ENCODE measurements at places on chromosomes 7 and 10.

DNA sequence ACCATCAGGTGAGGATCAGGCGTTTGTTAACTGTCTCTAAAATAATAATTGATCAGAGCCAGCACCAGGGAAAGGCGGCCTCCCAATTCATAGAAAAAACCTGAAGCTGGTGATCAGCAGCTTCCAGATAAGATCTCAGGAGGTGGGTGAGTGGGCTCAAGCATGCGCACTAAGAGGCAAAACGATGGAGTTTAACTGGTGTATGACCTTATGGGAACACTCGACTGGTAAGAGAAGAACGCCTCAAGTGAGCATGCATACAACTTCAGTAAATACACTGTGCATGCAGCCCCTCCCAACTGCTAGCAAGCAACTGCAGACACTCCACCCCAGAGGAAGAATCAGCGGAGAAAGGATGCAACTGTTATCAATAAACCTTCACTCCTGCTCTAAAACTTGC lies 18.1 kb downstream of the RAPGEF5 start:
- no peak for DNase-seq

- DNase-seq, result no peak
Observed at GRCh38 chr7:136293272-136293671, 316.1 kb upstream of the MTPN start.

DNA sequence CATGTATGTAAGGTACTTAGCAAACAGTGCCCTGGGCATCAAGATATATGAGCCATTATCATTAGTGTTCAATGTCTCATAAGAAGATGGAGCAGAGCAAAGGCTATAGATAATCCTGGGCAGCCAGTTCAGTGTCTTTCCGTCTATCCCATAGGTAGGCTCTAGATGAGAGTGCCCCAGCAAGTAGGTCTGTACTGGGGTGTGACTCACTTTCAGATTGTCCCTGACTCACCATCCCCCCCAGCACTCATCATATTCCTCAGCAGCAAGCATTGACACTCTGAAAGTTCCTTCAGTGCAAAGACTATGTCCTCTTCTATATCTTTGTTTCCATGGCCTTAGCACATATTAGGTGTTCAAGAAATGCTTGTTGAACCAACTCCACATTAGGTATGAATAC lies 20.0 kb upstream of the FAM204A start:
- DNase-seq, result no peak

DNA sequence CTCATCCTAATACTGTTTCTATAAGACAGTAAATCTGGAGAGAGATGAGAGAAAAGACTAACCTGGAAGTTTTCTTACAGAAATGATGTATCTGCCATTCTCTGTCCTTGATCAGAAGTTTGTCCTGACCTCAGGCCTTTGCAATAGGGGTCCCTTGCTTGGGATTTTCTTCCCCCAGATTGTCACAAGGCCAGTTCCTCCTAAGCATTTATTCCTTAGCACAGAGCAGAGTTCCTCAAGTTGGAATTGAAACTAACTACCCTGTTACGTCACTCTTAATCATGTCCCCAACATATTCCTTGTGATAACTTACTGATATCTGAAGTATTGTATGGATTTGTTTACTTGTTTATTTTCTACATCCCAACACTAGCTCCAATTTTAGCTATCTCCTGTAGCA lies 202.1 kb downstream of the COBL start:
- DNase-seq, result no peak

GRCh38 chr7:28536259-28536658 lies 123.9 kb downstream of the CREB5 start:
- no peak for DNase-seq

DNA sequence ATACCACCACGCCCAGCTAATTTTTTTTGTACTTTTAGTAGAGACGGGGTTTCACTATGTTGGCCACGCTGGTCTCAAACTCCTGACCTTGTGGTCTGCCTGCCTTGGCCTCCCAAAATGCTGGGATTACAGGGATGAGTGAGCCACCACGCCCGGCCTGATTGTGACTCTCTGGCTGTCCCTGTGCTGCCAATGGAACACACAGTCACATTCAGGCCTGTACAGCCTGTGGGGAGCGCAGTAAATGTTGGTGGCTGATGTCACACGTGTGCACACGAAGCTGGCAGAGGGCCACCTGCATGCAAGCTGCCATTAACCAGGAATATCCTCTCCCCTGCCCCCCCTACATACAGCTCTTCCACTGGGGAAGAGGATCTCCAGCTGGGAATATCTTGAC lies 22.1 kb downstream of the POLL start:
- no peak for DNase-seq

DNA sequence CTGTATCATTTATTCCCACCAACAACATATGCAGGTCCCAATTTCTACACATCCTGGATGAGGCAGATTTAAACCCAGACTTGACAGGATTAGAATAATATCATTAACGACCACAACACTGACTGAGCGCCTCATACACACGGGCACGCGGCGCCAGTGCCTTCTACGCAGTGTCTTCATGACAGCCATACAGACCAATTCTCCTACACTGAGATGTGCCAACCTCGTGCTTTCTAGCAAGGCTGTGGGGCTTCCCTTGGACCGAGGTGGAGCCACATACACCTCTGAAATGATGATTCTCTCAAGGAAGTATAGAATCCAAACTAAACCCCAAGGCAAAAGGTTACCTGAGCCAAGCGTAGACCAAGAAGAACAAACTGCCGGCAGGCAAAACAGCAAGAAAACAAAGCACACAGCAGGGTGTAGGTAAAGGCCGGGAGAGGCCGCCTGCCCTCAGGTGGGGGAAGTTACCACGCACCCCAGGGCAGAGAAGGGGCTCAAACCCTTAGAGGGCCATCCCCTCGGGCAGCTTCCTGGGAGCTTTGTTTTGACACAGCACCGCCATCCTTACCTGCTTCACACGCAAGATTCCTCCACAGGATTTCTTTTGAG lies 75.8 kb downstream of the DLG5 start:
- DNase-seq, result no peak

DNA sequence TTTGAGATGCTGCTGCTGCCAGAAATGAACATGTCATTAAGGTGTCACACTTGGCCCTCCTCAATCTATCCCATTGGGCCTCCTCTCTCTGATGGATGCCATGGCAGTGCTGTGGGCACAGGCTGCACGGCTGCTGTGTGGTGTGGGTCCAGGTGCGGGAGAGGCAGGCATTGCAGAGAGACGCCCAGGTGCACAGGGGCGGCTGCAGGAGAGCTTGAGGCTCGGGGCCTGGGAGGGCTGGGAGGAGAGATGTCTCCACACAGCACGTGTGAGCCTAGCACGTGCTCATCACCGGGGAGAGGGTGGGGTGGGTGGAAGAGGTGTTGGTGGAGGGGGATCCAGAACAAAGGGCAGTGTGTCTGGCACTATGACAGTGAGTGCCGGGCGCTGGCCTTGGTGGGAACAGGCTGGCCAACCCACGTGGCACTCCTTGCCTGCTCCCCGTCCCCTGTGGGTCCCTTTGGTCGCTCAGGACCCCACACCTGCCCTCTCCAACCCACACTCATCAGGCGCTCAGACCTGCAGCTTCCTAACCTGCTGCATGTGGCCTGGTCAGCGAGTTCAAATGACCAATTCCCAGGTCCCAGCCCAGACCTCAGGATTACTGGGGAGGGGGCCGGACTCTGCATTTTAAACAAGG lies 39.9 kb upstream of the BNIP3 start:
- DNase-seq, result no peak

- DNase-seq, result no peak
Observed at GRCh38 chr10:29955329-29955935, 104.0 kb downstream of the JCAD start.

- DNase-seq, result no peak
Observed at GRCh38 chr10:71923138-71923692, 41.0 kb upstream of the CHST3 start.

GRCh38 chr10:62196528-62196927 lies 72.1 kb downstream of the RTKN2 start:
- DNase-seq, result no peak

- DNase-seq, result no peak
Observed at GRCh38 chr10:96041146-96041545, 2.2 kb upstream of the CCNJ start.

GRCh38 chr7:37337522-37337921 lies 111.1 kb downstream of the ELMO1 start:
- no peak for DNase-seq

- no peak for DNase-seq
Observed at GRCh38 chr10:122280156-122280555, 9.1 kb downstream of the BTBD16 start.

DNA sequence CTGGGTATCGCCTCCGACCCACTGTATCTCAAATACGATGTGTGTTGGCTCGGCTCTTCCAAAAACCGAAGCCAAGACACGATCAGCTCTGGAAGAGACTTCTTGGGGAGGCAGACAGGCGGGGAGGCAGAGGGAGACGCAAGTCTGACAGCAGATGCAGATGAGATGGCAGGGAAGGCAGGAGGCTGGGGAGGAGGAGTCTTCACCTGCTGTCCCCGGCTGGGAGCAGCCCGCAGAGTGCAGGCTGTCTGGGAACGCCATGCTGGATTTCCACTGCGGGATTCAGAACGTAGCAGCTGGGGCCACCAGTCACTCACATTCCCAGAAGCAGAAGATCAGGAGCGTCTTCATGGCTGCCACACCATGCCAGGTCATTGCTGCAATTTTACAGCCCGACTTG lies 29.4 kb downstream of the CTBP2 start:
- no peak for DNase-seq

GRCh38 chr10:99369551-99369950 lies 40.4 kb downstream of the CNNM1 start:
- no peak for DNase-seq

DNA sequence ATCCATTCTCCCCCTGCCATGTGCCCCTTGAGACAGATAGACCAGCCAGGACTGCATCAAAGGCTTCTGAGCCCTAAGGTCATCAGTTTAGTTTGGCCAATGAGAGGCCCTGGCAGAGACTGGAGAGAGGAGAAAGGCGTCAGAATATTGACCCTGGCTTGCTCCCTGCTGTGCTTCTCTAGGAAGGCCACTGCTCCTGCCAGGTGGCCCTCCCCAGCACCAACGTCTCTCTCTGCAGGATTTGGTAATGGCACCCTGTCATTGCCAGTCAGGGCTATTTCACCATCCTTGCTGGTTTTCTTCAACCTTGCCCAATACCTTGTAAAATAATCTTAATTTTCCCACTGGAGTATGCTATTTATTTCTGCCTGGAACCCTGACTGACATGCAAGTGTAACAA lies 38.8 kb upstream of the ZRANB1 start:
- DNase-seq, result no peak

DNA sequence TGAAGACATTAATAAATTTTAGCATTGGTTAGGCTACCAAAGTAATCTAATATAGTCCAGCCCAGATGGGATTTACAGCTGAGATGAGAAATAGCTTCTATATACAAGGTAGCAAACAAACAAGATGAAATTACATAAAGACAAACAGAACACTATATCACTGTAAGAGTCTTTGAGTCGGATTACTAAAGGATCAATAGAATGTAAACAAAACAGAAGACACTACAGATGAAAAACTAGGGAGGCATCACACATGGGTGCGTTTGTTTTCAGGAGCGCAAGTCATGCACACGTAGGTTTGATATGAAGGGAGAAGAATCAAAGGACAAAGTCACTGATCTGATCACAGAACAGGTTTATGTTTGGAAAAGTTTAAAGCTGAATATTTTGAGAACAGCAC lies 26.5 kb downstream of the MPP7 start:
- no peak for DNase-seq

DNA sequence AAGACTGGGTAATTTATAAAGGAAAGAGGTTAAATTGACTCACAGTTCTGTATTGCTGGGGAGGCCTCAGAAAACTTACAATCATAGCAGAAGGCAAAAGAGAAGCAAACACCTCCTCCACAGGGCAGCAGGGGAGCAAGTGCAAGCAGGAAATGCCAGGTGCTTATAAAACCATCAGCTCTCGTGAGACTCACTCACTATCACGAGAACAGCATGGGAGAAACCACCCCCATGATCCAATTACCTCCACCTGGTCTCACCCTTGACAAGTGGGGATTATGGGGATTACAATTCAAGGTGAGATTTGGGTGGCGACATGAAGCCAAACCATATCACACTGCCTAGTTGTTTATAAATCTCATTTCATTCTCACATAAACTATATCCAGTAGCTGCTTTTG lies 28.0 kb upstream of the CPN1 start:
- DNase-seq, result no peak

- no peak for DNase-seq
Observed at GRCh38 chr7:21617916-21618390, 75.1 kb downstream of the DNAH11 start.

- DNase-seq, result no peak
Observed at GRCh38 chr7:142960955-142961512, 1.1 kb downstream of the KEL start.

- DNase-seq, result no peak
Observed at GRCh38 chr7:107147464-107148393, 21.1 kb upstream of the HBP1 start.

DNA sequence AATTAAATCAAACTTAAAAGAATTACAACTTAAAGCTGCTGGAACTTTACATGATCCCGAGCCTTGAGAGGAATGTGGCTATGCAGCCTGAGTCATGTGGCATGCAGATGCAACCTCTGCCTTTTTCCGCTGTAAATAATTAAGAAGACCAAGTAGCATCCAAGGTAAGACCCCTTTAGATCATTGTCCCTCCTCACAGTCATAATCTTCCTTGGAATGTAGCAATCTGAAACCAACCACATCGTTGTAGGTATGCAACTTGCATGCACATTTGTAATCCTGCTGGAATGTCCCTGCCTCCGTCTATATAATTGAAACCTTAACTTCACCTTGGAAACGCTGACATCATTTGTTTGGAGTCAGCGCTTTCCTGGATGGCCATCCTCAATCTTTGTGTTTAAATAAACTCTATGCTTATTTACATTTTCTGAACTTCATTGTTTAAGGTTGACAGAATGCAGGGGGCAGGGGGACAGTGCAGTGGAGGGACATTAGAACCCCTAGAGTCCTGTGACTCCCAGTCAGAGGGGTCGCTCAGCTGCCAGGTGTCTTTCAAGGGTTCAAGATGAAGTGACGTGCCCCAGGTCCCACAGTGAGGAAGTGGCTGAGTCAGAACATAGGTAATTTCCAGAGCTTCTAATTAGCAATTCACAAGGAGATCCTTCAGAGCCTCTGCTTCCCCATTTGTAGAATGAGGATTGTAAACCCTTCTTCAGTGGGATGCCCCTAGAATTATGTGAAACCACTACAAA lies 110.7 kb downstream of the RALA start:
- DNase-seq, result no peak

DNA sequence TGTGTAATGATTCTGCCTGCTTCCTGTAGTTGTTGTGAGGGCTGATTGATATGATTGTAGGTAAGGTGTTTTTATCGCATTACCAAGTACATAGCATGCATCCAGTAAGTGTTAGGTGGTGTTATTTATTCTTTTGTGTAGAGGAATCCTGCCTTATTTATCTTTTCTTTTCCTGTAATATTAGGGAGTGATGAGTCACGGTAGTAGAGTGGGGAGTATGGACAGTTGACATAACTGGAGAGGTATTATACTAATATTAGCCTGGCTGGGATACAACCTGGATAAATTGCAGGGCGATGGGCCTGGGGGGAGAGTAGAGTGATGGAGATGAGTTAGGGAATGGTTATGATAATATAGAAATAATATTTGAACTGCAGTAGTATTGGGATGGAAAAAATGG lies 9.8 kb downstream of the SDK1 start:
- no peak for DNase-seq
